ENCODE measurements at places on chromosomes 16 and 17. TPM values are rescaled to one million over a fixed set of nuclear protein-coding genes. Genes with fewer than 3 reads are reported as not detected.
A peak's percentile ranks its signal among the peaks of the same experiment; 100 is the strongest.

VASN gene
- polyA plus RNA-seq = not detected

- no peak overlapping the region for H3K4me3 ChIP-seq
- H3K4me1 ChIP-seq = no peaks in the 10 kb centered on the region
- no peak for DNase-seq
- H3K36me3 ChIP-seq = peaks cover 99% of the 10 kb centered on the region
- no peak overlapping the region for H3K27ac ChIP-seq
These were observed 34.5 kb downstream of the LITAFD start for GRCh38 chr16:8916541-8917225.

DNA sequence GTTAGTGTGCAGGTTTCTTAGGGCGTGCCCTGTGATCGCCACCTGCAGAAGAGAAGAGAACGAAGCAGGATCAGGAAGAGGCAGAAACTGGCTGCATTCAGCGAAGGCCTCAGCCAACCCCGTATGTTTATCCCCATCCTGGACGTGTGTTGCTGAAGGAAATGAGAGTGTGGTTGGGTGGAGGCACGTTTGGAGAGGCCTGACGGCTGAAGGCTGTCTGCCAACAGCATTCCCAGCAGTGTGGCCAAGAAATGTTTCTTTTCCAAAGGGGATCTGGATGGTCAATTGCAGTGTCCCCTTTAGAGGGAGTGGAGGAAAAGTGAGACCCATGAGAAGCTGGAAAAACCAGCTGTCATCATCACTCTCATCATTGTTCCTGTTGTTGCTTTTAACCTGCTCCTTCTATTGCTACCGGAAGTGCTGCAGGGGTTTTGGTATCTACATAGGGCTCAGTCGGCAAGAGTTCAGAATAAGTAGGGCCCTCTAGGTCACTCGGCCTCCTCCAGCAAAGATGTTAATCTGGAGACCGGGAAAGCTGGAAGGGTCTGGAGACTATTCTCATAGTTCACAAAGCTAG, 46.5 kb upstream of the SLC47A1 start:
- H3K4me1 ChIP-seq = no peaks in the 10 kb centered on the region
- no peak for DNase-seq
- H3K27ac ChIP-seq = no peak overlapping the region
- H3K4me3 ChIP-seq = no peak overlapping the region
- no peaks in the 10 kb centered on the region for H3K27me3 ChIP-seq
- no peaks in the 10 kb centered on the region for H3K36me3 ChIP-seq

CACNG5 gene
- polyA plus RNA-seq = not detected

TEX14 gene
- 0.25 TPM for polyA plus RNA-seq

DNA sequence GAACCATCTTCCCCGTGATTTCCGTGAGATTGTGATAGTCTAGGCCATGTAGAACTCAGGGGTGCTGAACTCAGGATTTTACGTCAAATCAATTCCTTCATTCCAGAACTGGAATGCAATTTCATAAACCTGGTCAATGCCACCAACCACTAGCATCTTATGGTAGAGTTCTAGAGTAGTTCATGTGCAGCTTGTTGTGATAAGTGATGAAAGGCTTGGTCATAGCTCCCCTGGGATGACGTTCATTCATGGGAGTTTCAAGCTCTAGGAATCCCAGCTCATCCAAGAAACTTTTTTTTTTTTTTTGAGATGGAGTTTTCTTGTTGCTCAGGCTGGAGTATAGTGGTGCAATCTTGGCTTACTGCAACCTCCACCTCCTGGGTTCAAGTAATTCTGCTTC, 3.7 kb upstream of the DPEP2 start:
- H3K4me1 ChIP-seq = peaks cover 78% of the 10 kb centered on the region
- H3K27me3 ChIP-seq = no peaks in the 10 kb centered on the region
- H3K4me3 ChIP-seq = no peak overlapping the region
- DNase-seq = no peak
- H3K36me3 ChIP-seq = no peaks in the 10 kb centered on the region

DNA sequence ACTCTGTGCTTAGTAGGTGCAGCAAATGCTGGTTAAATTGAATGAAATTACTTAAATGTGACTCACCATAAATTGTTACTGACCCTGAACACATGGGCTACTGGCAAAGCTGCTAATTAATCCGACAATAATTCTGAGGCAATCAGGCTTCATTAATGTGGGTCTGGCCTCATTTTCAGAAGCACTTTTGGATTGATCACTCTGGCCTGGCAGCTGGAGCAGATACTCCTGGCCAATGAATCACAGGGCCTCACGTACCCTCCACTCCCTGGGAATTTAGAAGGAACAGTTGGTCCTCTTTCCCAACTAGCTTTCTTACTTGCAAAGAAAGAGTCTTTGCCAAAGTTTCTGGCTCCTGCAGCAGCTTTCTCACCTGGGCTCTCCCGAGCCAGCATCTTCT, 162.0 kb upstream of the ZKSCAN2 start:
- no peaks in the 10 kb centered on the region for H3K4me1 ChIP-seq
- DNase-seq = no peak
- H3K27me3 ChIP-seq = no peaks in the 10 kb centered on the region
- no peak overlapping the region for H3K27ac ChIP-seq

GRCh38 chr17:81393684-81394376, 1.4 kb upstream of the BAHCC1 start:
- H3K4me3 ChIP-seq = peak overlapping the region; percentile 93
- H3K4me1 ChIP-seq = peaks cover 89% of the 10 kb centered on the region
- peak overlapping the region; percentile 60 for H3K27ac ChIP-seq
- H3K36me3 ChIP-seq = peaks cover 4% of the 10 kb centered on the region

DNA sequence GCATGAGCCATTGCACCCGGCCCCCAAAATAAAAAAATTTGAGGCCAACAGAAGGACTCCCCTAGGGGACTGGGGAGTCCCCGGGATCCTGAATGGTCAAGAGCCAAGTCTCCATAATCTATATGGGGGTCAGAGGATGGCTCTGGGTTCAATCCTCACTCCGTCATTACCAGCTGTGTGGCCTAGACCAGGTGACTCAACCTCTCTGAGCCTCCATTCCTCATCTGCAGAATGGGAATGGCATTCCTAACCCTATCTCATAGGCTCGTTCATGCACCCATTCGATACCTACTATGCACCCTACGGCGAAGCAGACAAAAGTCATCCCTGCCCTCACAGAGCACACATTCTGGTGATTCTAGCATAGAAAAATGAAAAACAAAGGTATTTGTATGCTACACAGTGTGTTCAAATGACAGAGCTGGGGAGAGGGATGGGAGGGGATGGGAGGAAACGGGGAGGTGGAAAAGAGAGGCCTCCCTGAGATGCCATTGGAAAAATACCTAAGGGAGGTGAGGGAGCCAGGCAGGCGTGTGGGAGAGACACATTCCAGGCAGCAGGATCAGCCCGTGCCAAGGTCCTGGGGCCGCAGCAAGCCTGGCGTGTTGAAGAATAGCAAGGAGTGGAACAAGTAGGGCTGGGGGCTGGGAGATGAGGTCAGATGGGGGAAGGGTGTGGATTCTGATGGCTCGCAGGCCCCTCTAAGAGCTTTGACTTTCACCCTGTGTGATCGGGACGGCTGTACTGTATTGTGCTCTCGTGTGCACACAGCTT, 71.2 kb downstream of the RMI2 start:
- no peak for DNase-seq
- H3K36me3 ChIP-seq = no peaks in the 10 kb centered on the region
- H3K4me3 ChIP-seq = no peak overlapping the region
- H3K4me1 ChIP-seq = no peaks in the 10 kb centered on the region
- H3K27me3 ChIP-seq = no peaks in the 10 kb centered on the region
- no peak overlapping the region for H3K27ac ChIP-seq

DNA sequence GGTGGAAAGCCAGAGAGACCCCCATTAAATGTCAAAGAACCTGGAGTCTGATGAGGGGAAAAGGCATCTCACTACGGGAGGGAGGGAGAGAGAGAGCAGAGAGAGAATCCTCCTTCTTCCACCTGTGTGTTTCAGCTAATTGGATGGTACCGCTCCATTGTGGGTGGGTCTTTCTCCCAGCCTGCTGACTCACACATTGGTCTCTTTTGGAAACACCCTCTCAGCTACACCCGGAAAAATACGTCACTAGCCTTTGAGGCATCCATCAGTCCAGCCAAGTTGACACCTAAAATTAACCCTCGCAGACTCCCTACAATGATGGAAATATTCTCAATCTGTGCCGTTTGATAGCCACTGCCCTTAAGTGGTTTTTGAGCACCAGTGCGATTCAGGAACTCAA, 100.4 kb downstream of the ELAC2 start:
- no peaks in the 10 kb centered on the region for H3K36me3 ChIP-seq
- H3K4me1 ChIP-seq = no peaks in the 10 kb centered on the region
- no peak overlapping the region for H3K27ac ChIP-seq
- no peaks in the 10 kb centered on the region for H3K27me3 ChIP-seq
- no peak overlapping the region for H3K4me3 ChIP-seq

- H3K36me3 ChIP-seq = no peaks in the 10 kb centered on the region
- no peaks in the 10 kb centered on the region for H3K27me3 ChIP-seq
- H3K4me3 ChIP-seq = no peak overlapping the region
- H3K27ac ChIP-seq = no peak overlapping the region
- H3K4me1 ChIP-seq = no peaks in the 10 kb centered on the region
These were observed 257.7 kb upstream of the FOXF1 start for GRCh38 chr16:86252596-86252995.

- peaks cover 46% of the 10 kb centered on the region for H3K36me3 ChIP-seq
- H3K27me3 ChIP-seq = no peaks in the 10 kb centered on the region
- no peak for DNase-seq
- H3K4me1 ChIP-seq = peaks cover 19% of the 10 kb centered on the region
These were observed 24.9 kb downstream of the GSE1 start for GRCh38 chr16:85637808-85638647.

DNA sequence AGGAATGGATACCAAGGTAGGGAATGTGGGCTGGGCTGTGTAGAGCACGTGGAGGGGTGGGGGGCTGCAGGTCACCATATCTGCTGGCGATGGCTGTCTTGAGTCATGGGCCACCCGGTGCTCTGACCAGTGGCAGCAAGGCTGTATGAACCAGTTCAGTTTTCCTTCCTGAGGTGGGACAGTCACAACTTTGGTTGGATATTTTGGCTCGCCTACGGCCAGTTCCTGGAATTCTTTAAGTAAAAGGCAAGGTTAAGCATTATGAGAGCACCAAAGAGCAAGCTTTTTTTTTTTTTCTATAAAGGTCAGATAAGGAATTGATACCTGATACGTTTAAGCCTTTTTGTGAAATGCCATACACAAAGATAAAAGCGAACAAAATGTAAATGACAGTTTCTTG, 81.9 kb downstream of the USP22 start:
- H3K27me3 ChIP-seq = no peaks in the 10 kb centered on the region
- H3K27ac ChIP-seq = no peak overlapping the region
- no peak for DNase-seq

DNA sequence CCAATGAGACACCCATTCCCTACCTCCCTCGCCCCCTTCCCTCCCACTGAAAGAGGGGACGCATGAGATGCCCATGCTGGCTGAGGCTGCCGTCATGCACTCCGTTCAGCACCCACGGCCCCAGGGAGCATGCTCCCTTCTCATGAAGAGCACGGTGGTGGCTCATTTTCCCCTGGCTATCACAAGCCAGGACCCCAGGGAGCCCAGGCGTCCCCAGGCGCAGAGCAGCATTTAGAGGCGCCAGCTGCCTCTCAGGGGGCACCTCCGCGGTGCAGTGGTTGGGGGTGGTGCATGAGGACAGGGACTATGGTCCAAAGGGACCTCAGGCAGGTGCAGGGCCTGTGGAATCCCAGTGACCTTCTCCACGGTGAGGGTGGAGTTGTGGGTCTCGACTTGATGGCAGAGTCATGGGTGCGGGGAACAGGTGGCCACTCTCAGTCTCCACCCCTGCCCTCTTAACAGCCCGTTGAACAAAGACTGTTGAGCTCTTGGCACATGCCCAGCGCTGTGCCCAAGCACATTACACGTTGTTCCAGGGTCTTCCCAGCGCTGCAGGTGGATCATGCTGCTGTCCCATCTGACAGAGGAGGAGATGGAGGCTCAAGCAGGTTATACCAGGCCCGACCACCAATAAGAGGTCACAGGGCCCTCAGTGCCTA, 13.6 kb downstream of the KIF19 start:
- H3K4me1 ChIP-seq = no peaks in the 10 kb centered on the region
- no peaks in the 10 kb centered on the region for H3K36me3 ChIP-seq
- DNase-seq = no peak
- H3K4me3 ChIP-seq = no peak overlapping the region
- H3K27ac ChIP-seq = no peak overlapping the region
- no peaks in the 10 kb centered on the region for H3K27me3 ChIP-seq

GRCh38 chr17:16975744-16976625, 4.1 kb upstream of the TNFRSF13B start:
- no peak overlapping the region for H3K27ac ChIP-seq
- no peaks in the 10 kb centered on the region for H3K27me3 ChIP-seq
- no peak overlapping the region for H3K4me3 ChIP-seq
- DNase-seq = no peak

GRCh38 chr16:11556945-11557720, 29.6 kb downstream of the LITAF start:
- H3K27me3 ChIP-seq = no peaks in the 10 kb centered on the region
- H3K4me3 ChIP-seq = no peak overlapping the region
- peaks cover 54% of the 10 kb centered on the region for H3K36me3 ChIP-seq
- no peak overlapping the region for H3K27ac ChIP-seq
- DNase-seq = no peak

- no peaks in the 10 kb centered on the region for H3K4me1 ChIP-seq
- DNase-seq = no peak
- H3K27ac ChIP-seq = no peak overlapping the region
- no peaks in the 10 kb centered on the region for H3K36me3 ChIP-seq
These were observed 368.7 kb downstream of the CPPED1 start for GRCh38 chr16:12435018-12435417.

DNA sequence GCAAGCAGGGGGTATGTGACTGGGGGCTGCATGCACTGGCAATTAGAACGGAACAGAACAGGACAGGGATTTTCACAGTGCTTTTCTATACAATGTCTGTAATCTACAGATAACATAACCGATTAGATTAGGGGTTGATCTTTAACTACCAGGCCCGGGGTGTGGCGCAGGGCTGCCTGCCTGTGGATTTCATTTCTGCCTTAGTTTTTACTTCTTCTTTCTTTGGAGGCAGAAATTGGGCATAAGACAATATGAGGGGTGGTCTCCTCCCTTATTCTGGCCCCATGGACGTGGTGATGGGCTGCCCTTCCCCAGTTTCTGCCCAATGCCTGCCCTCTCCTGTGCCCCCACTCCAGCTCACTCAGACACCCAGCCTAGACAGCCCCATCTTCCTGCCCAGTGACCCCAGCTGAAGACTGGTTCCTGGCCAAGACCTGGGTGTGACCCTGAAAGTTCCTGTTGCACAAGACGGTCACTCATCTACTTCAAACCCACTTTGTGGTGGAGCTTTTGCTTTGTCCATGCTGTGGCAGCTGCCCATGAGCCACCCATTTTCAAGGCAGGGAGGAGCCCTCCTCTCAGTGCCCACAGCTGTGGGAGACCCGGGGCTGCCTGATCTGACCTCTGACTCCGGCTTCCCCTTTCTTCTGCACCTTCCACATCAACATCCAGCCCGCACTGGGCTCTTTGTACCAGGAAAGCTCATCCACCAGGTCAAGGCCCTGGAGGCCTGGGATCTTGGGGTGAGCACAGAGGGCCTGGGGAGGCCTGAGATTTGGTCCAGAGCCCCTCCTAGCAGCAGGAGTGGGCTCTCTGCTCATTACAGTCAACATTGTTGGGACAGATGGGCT, 18.6 kb downstream of the ALOX12B start:
- peak overlapping the region; percentile 51 for H3K4me3 ChIP-seq
- peaks cover 3% of the 10 kb centered on the region for H3K27me3 ChIP-seq
- peaks cover 78% of the 10 kb centered on the region for H3K4me1 ChIP-seq
- DNase-seq = peak; percentile 93
- peak overlapping the region; percentile 69 for H3K27ac ChIP-seq

- H3K4me3 ChIP-seq = no peak overlapping the region
- DNase-seq = no peak
- H3K4me1 ChIP-seq = no peaks in the 10 kb centered on the region
- no peaks in the 10 kb centered on the region for H3K27me3 ChIP-seq
- peaks cover 3% of the 10 kb centered on the region for H3K36me3 ChIP-seq
These were observed 26.4 kb upstream of the SPNS2 start for GRCh38 chr17:4472286-4472685.
